AG04450 (cell line): ENCODE measurements at places on chromosomes 3 and 15.

GRCh38 chr3:114111060-114111770, 54.7 kb downstream of the QTRT2 start:
- DNase-seq, result no peak

DNA sequence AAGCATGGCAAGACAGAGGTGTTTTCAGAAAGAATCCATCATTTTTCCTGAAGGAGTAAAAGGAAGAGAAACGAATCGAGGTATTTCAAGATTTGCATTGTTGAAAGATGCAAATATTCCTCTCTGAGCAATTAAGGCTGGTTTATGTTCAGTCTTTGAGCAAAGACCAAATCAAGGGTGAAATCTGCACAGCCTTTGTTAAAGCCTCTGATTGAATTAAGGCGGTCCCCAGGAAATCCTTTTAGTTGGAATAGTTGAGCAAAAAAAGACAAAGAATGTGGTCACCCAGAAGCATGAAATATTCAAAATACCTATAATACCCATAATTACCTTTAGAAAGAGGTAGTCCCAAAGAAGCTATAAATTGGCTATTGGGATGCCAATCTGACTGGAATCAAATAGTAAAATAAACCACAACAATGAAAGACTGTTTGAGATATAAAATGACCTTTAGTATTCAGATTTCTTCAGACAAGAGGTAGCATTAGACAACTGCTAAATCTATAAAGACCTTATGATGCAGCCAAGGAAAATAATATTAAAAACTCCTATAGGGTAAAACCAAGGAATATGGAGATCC, 1218.1 kb downstream of the ROBO2 start:
- DNase-seq, result no peak

DNA sequence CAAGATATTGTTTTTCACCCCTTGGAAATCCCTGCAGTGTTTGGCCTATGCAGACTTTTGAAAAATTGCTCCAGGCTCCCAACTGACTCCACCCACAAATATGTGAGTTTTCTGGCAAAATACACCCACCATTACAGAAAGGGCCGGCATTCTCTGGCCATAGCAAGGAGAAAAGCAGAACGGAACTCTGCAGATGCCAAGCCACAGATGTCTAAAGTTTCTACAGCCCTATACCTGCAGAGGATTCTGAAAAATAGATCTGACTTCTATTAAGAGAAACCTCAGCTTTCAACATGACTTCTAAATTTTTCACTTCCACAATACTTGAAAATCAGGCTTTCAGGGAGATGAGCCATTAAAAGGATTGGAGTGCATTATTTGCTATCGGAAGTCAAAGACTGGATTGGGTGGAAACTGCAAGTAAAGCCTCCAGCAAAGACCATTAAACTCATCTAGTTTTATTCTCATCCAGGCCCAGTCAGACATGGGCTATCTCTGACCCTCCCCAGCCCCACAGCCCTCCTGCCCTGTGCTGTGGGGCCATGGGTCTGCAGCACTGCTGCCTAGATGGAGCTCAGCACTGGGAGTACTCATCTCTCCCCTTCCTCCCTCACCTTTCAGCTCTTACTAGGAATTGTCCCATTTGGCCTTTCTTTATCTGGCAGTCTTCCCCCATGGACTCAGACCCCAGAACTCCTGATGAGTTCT, 243.1 kb upstream of the GOLGA6L4 start:
- DNase-seq, result no peak

GRCh38 chr15:73596174-73596573, 37.0 kb downstream of the NPTN start:
- no peak for DNase-seq

- no peak for DNase-seq
Observed at GRCh38 chr15:98257290-98257689, 296.8 kb downstream of the ARRDC4 start.

- DNase-seq, result peak; percentile 16
Observed at GRCh38 chr3:177050501-177051237, 146.6 kb downstream of the TBL1XR1 start.

GRCh38 chr15:88839146-88839545, 35.9 kb downstream of the ACAN start:
- DNase-seq, result no peak

- no peak for DNase-seq
Observed at GRCh38 chr15:74616366-74616939, 817 bp downstream of the CLK3 start.

GRCh38 chr3:132911741-132912415, 126.3 kb upstream of the TMEM108 start:
- DNase-seq, result no peak

DNA sequence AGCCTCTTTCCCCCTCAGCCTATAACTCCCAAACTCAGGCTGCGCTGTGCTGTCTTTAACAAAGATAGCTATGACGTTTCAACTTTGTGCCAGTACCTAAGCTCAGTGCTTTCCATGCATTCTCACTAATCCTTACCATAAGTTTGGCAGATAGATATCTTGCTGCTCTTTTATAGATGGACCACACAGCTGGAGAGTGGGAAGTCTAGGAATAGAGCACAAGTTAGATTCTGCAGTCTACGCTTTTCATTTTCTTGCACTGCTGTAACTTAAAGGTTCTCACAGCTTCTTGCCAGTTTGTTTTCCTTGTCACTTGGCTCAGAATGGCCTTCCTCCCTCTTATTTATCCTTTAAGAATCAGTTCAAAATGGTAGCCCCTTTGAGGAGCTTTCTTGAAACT, 468.8 kb downstream of the CNTN4 start:
- no peak for DNase-seq

DNA sequence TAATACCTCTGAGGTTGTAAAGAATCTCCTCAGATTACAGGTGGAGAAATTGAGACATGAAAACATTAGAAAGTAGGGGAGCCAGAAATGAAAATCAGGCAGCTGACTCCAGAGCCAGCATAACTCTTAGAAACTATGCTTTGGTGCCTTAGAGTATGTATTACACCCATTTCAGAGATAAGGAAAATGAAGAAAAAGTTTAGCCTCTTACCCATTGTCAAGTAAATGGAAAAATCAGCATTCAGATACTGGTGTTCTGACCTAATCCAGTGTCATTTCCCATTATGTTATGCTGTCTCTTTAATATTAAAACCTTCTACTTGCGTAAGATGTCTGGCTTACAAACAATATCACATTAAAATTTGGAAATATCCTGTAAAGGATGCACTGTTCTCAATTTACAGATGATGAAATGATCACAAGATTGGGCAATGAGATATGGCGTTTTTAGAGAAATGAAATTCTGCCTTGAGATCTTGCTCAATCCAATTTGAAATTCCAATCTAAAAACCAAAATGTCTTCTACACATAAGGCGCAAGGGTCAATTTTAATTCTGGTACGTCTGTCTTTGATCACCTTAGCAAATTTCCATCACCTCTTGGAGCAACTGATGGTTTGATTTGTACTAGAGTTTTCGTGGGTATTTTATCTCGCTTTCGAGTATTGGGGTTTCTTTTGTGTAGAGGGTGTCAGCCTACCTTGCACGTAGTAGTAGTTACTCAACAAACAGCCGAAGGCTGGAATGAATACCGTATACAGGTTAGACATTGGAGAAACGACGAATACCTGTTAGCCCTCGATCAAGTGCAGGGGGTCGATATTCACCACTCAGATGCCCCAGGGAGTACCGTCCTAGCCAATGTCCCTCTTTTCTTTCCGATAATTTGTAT, 902 bp upstream of the ZCWPW2 start:
- no peak for DNase-seq

DNA sequence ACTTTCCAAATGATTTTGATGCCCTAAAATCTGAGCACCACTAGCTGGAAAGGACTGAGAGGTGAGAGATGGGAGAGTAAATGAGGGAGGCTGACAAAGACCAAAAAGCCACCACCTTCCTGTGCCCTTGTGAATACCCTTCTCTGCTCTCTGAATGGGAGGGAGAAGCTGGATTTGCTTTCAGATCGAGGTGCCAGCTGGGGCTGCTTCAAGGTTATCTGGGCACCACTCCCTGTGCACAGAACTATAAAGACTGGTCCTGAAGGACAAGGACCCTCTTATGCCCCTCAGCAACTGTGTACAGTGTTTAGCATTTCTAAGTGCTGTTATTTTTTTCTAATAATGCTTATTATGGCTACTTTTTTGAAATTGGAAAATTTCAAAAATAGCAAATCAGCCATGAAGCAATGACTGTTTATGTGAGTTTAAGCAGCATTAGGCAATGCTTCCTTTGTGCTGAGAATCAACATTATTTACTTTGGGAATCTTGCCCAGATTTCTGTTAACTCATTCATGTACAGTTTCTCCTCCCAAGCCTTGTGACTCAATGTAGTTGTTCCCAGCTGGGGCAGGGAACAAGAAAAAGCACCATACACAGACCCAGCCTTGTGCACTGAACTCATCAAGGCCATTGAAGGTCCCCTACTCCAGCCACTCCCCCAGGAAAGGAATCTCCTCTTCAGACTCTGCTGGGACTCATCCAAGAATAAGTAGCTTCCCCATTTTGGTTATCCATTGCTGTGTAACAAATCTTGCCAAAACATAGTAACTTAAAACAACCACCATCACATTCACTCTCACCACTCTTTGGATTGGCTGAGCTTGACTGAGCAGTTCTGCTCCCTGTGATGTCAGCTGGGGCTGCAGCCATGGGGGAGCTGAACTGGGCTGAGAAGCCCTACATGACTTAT, 37.3 kb upstream of the CDV3 start:
- peak; percentile 88 for DNase-seq

GRCh38 chr3:66255865-66256264, 35.1 kb downstream of the SLC25A26 start:
- DNase-seq, result no peak

DNA sequence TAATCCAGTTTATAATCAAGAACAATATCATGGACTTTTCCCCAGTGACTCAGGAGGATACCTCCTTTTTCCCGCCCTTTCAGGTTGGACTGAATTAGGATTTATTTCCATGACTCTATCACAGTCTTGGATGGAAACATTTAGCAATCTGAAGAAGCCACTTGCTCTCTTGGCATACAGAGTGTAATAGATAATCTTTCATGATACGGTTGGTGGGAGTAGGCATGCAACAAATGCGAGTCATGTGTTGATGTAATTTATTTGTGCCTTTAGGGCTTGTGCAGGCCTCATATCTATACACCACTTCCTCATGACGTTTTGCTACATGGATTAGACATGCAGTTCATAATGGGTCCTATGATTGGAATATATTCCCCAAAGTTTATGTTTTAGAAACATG, 54.2 kb upstream of the MCTP2 start:
- peak; percentile 6 for DNase-seq

DNA sequence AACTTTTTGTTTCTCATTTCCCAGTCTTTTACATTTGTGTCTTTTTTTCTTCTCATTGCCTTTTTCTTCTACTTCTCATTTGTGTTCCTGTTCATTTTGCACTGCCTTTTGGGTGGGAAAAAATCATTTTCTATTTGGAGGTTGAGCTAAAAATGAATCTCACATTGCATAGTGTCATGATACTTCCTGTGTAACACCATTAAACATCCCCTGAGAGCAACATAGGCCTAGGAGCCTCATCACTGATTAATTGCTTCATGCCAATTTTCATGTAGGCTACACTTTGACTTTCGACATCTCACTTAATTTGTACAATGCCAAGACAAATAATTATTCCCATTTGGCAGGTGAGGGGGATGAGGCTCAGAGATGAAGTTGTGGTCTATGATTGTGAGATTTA, 279.2 kb downstream of the EDEM1 start:
- DNase-seq, result no peak

GRCh38 chr3:156341332-156341731, 213.6 kb downstream of the SSR3 start:
- DNase-seq, result no peak

GRCh38 chr3:11090551-11090950, 63.7 kb upstream of the HRH1 start:
- DNase-seq, result no peak

GRCh38 chr15:54131410-54131809, 153.2 kb downstream of the UNC13C start:
- DNase-seq, result no peak

GRCh38 chr3:193902607-193903511, 233.1 kb upstream of the HES1 start:
- no peak for DNase-seq

GRCh38 chr3:66101901-66102300, 63.2 kb upstream of the MAGI1 start:
- no peak for DNase-seq

- DNase-seq, result no peak
Observed at GRCh38 chr3:42489937-42490227, 12.6 kb upstream of the VIPR1 start.

DNA sequence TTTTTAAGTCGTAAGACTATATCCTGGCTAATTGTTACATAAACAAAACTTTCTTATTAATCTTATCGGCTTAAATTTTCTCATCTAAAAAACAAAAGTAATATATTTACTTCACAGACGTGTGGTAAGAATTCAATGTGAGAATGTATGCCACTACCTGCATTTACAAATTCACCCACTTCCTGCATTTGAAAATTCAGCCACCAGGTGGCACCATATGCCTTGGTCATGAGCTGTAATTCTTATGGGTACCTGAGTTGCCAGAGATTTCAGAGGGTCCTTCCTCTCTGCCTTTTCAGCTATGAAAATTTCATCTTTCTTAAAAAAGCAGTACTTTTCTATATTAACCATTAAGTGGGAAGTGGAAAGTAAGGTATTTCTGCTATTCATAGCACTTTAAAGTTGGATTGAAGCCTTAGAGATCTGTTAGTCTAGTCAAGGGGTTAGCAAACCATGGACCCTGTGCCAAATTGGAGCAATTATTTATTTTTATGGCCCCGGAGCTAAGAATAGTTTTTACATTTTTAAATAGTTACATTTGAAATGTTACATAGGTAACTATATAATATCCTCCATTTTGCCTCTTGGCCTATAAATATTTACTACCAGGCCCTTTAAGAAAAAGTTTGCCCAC, 127.8 kb downstream of the HCN4 start:
- peak; percentile 43 for DNase-seq

DNA sequence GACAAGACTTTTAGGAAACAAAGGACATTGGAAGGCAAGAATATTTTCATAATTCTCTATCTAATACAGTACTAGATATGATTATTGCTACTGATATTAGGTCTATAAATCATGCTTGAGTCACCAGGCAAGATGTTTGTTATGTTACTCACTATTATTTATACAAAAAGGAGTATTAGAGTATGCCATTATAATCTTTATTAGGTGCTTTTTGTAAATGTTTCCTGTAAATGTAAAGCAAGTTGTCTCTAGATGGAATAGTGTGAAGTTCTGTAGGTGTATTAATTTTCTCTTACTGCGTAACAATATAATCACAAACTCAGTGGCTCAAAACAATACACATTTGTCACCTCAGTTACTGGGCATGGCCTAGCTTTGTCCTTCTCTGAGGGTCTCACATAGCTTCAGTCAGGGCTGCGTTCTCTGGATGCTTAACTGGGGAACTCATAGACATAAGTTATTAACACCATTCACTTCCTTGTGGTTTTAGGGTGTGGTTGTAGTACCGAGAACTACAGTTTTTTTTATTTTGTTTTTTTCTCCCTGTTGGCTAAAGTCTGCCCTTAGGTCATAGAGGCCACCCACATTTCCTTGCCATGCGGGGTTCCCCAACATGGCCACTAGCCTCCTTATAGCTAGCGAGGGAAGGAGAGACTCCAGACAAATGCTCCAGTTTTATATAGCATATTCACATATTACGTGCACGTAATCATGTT, 20.3 kb upstream of the MAP3K13 start:
- DNase-seq, result no peak

- no peak for DNase-seq
Observed at GRCh38 chr3:84126160-84126559, 832.6 kb upstream of the CADM2 start.
